ENCODE measurements at places on chromosomes 1 and 21.

GRCh38 chr1:161166669-161167548 lies 683 bp downstream of the PPOX start:
- no peak for DNase-seq

DNA sequence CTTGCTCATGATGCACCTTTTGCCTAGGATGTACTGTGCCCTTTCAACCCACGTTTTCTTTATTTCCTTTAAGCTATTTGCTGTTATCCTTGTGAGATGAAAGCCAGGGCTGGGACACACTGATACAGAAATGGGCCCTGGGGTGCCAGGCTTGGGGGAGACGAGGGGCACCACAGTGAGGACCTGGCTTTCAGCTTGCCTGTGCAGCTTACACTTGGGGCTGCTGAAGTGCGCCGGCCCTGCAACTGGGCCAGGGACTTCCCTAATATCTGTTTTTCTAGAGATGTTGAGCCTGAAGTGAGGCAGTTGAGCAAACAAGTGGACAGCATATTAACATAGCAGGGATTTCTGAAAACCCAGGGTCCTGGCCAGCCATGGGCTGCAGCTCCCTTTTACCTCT lies 42.5 kb upstream of the SLC19A1 start:
- DNase-seq = no peak

DNA sequence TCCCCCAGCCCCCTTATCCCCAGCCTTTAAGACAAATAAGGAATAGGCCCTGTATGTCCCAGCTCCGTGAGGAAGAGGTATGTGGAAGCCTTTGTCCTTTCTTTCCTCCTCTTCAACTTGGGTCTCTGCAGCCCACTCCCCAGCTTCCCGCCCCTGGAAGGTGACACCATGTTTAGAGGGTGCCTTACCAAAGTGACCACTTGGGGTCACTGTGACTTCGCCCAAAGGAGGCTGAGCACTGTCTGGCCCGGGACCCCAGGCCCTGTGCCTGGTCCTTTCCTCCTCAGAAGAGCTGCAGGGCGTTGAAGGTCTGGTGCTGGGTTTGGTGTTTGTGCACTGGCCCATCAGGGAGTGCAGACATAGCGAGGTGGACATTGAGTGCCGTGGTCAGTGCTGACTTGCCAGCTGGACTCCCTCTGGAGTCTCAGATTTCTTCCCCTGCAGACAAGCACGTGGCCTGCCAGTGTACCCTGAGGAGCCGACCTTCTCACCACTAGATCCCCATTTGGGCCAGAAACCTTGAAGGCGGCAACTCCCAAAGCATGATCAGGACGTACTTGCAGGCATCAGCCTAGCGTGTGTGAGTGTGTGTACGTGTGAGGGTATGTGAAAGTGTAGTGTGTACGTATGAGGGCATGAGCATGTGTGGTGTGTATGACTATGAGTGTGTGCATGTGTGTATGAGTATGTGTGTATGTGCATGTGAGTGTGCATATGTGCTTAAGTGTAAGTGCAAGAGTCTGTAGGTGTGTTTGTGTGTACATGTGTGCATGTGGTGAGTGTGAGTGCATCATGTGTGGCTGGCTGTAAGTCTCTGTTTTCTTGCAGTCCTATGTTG lies 181.4 kb upstream of the KIAA0040 start:
- no peak for DNase-seq

GRCh38 chr1:211476200-211476849 lies 15.6 kb downstream of the RD3 start:
- no peak for DNase-seq

GRCh38 chr1:168202941-168203654 lies 22.7 kb upstream of the SFT2D2 start:
- peak; percentile 88 for DNase-seq

GRCh38 chr1:165773324-165773965 lies 4.8 kb upstream of the TMCO1 start:
- DNase-seq = peak; percentile 69

DNA sequence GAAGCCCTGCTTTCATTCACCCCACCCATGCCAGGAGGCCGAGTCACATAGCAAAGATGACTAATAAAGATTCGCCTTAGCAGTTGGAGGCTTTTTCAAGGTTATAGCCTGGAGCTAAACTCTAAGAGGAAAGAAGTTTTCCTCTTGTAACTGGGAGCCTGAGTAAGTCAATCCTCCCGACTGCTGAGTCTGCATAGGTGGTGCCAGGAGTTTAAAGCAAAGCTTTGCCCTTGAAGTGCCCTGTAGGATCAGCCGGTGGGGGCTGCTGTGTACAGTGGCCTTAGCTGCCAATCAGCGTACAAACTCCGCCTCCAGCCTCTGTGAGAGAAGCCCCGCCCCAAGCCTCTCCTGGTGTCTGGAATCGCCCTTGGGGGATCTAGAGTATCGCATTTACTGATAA lies 147.5 kb upstream of the SPATA6 start:
- DNase-seq = no peak

GRCh38 chr1:234499943-234500245 lies 20.9 kb upstream of the TARBP1 start:
- no peak for DNase-seq

GRCh38 chr1:172638885-172639831 lies 19.7 kb upstream of the FASLG start:
- peak; percentile 71 for DNase-seq

GRCh38 chr21:16667395-16667794 lies 845.4 kb upstream of the CXADR start:
- DNase-seq = no peak

DNA sequence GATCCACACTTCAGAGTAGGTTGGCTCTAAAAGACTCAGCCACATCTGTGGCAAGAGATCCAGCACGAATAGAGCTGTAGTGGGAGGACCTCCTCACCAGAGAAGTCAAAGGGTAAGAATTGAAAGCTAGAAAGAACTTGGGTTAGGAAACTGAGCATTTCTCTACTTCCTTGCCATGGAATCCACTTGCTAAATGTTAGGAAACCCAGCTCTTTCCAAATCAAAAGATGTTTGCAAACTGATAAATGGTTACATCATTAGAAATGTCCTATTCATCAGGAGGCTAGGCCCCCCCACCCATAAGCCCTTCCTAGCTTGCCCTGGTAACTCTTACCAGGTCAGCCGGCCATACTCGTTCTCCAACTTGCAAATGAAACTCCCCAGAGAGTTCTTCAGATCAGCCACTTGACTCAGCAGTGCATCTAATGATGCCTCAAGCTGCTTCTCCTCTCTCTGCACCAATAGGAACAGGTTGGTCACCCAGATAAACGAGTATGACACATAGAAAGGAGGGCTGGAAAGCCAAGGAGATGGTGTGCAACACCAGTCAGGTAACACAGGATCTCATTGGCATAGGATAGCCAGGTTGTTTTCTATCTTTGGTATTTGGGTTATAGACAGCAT lies 1.5 kb downstream of the MED8 start:
- no peak for DNase-seq

DNA sequence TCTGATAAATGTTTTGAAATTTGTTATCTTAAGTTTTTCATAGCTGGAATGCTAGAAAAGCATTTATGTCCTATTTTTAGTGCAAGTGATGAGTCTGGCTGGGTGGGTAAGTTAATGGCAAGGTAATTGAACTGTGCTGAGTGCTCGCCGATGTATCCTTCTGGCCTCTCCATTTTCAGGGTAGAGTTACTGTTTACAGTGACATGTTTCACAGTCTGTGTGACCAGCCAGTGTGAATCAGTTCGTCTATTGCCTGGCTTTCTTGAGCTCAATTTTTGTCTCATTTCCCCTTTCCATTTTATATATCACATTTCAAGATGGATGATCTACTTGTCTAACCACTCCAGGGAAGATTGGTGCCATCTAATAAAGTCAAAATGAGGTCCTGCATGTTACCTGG lies 44.1 kb downstream of the ITSN1 start:
- no peak for DNase-seq

GRCh38 chr1:226021401-226021800 lies 22.3 kb upstream of the SDE2 start:
- DNase-seq = no peak

DNA sequence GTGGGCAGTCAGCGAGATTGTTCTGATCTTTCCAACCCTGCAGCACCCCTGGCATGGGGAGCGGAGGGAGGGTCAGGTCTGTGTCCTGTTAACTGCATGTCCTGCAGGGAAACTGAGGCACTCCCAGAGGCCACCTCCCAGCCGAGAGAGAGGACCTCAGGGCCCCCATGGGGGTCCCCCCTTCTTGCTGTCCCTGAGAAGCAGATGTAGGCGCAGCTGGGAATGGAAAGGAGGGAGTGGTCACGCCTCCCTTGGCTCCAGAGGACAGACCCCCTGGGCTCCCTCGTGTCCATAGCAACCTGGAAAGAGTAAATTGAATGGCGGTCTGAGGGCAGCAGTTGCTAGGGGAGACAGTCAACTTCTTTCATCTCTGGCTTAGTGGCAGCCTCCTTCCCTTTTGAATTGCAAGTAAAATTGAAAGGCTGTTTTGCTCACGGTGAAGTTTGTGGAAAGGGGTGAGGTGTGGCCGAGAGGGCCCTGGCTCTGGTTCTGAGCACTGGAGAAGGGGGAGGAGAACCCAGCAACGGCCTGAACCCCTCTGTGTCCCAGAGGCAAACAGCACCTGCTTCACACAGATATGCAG lies 4.9 kb downstream of the CROCC start:
- DNase-seq = no peak

GRCh38 chr1:15525050-15526020 lies 1.3 kb upstream of the DNAJC16 start:
- peak; percentile 68 for DNase-seq

GRCh38 chr1:97139512-97139911 lies 417.9 kb downstream of the PTBP2 start:
- DNase-seq = no peak

DNA sequence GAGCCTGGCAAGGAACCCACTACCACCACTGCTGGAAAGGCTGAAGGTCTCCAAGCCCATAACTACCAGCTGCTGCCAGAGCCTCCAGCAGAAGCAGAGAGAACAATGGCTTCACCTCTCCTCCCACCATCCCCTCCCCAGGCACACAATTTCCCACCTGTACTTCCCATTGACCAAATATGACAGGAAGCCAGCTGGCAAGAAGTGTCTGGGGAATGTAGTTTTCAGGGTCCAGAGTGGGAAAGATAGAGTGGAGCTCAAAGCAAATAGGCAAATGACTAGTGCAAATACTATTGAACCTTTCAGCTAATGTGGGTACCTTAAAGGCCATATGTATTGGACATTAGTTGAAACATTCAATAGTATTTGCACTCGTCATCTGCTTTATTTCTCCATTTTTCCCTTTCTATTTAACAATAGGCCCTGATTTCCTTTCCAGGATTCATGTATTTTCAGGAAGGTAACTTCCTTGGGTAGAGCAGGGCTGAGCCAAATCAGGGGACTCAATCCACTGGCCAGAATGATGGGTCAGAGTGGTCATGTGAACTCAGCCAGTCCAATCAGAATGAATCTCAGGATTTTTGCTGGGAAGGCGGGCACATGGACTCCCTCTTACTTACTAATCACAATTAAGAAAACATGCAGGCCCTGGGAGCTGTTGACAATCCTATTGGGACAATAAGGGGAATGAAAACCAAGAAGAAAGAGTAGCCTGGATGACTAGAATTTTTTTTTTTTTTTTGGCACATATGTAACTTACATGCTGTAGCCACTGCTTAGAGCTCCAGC lies 12.1 kb upstream of the NFYC start:
- DNase-seq = no peak

DNA sequence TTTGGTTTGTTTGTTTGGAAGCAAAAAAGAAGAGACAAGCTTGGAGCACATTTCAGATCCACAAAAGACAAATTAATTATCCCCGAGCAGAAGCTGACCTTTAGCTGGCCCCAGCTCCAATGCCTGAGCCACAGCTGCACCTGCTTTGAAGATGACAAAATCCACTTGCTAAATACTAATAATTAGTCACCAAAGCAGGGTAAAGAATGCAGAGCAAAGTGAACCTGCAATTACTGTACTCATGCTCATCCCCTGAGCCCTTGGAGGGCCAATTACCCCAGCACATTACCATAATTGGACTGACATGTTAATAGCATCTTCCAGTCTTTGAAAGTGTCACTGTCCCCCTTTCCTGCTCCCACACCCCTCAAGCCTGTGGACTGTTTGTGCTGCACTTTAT lies 38.2 kb upstream of the KCND3 start:
- no peak for DNase-seq

- no peak for DNase-seq
Observed at GRCh38 chr1:213333121-213333520, 282.1 kb downstream of the RPS6KC1 start.

DNA sequence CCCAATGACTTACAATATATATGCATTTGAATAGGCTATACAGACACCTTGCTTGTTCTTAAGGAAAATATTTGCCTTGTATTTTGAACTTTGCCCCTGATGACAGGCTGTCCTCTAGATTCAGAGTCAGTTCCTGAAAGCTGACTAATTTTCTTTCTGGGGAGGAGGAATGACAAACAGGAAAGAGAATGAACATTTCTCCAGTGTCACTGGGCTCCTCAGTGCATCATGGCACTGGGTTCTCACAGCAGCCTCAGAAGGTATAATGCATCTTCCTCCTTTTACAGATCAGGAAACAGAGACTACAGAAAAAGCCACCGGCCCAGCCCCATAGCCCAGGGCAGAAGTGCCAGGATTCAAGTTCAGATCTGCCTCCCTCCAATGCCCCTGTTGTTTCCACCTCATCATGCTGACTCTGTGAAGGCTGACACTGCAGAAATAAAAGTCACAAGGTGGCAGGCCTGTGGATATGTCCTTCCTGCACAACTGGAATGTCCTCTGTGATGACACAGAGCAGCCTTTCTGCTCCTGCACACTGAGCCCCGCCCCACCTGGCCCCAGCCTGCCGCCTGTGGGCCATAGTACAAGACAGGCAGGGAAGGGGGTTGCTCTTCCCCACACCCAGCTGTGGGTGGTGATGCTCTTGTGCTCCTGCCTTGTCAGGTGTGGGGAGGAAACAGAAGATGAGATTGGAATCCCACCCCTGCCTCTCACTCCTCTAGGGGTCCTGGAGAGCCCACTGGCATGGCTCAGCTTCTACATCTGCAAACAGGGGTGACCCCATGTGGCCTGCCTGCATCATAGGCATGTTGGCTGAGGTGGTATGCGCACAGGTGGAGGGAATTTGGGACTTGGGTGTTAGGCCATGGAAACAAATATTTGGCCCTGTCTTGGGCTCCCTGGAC lies 6.4 kb downstream of the TTC22 start:
- DNase-seq = no peak

DNA sequence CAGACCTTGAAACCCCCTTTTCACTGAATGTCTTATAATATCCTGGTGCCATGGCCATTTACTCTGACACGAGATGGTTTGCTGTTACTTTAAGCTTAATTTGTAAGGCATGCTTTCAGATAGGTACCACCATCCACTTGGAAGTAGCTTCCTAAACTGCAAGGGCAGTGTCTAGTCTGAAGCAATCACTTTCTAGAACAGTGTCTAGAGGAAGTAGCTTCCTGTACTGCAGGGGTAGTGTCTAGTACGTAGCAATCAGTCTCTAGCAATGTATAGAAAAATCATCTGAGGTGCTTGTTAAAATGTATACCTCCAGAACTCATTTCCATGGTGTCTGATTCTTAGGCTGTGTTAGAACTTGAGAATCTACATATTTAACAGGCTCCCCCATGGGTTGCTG lies 42.5 kb downstream of the ZBTB40 start:
- DNase-seq = no peak

- no peak for DNase-seq
Observed at GRCh38 chr1:89989799-89990198, 5.1 kb upstream of the ZNF326 start.
